Naive thymus-derived CD8-positive, alpha-beta T cell (primary cell): ENCODE measurements at places on chromosomes 2 and 18. TPM values are rescaled to one million over a fixed set of nuclear protein-coding genes. Genes with fewer than 3 reads are reported as not detected.

RUFY4 gene
- polyA plus RNA-seq = not detected

DNA sequence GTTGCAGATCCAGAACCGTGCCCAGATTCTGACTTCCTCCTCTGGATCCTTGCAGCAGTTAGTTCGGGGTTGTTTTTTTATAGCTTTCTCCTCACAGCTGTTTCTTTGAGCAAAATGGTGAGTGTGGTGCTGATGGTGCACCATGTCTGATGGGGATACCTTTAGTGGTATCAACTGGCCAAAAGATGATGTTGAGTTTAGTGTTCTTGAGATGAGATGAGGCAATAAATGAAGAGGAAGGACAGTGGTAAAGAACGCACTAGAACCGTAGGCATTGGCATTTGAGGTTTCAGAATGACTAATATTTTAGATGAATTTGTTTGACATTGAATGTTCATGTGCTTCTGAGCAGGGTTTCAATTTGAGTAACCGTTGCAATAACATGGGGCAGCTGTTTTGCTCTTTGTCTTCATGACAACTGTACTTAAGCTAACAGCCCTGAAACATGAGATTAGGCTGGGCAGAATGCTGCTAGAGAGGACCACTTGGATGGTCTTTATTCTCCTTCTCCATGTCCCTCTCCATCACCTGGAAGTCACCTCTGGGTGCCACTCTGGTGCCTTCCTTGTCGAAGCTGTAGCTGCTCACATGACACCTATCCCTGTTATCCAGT lies 3.9 kb downstream of the CTLA4 start:
- H3K36me3 ChIP-seq = peaks cover 4% of the 10 kb centered on the region
- no peaks in the 10 kb centered on the region for H3K27me3 ChIP-seq
- H3K27ac ChIP-seq = peak overlapping the region; percentile 76
- DNase-seq = no peak
- H3K4me3 ChIP-seq = peak overlapping the region; percentile 89

DNA sequence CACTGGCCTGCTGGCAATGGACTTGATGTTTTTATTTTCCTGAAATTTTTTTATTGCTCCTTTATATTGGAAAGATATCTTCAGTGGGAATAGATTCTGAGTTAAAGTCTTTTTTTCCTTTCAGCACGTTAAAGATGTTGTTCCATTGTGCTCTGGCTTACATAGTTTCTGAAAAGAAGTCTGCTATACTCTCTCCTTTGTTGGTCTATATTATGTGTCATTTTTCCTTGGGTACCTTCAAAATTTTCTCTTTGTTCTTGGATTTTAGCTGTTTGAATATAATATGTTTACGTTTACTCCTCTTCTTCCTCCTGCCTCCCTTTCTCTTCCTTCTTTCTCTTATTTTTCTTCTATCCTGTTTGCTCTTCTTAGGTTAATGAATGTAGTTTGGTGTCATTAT lies 105.5 kb downstream of the CAPN13 start:
- H3K4me3 ChIP-seq = no peak overlapping the region
- H3K27me3 ChIP-seq = no peaks in the 10 kb centered on the region
- H3K27ac ChIP-seq = no peak overlapping the region
- H3K4me1 ChIP-seq = peaks cover under 1% of the 10 kb centered on the region
- DNase-seq = no peak

- no peak overlapping the region for H3K4me3 ChIP-seq
- no peaks in the 10 kb centered on the region for H3K4me1 ChIP-seq
- H3K36me3 ChIP-seq = peaks cover 6% of the 10 kb centered on the region
- no peak for DNase-seq
- no peak overlapping the region for H3K27ac ChIP-seq
- H3K27me3 ChIP-seq = no peaks in the 10 kb centered on the region
Measured at GRCh38 chr2:186031229-186031628, 292.6 kb downstream of the FSIP2 start.

GRCh38 chr2:118913803-118914645 lies 28.0 kb upstream of the MARCO start:
- H3K4me3 ChIP-seq = no peak overlapping the region
- H3K27me3 ChIP-seq = no peaks in the 10 kb centered on the region
- DNase-seq = no peak
- no peaks in the 10 kb centered on the region for H3K36me3 ChIP-seq
- no peak overlapping the region for H3K27ac ChIP-seq
- no peaks in the 10 kb centered on the region for H3K4me1 ChIP-seq

ONECUT2 gene
- not detected for polyA plus RNA-seq

DNA sequence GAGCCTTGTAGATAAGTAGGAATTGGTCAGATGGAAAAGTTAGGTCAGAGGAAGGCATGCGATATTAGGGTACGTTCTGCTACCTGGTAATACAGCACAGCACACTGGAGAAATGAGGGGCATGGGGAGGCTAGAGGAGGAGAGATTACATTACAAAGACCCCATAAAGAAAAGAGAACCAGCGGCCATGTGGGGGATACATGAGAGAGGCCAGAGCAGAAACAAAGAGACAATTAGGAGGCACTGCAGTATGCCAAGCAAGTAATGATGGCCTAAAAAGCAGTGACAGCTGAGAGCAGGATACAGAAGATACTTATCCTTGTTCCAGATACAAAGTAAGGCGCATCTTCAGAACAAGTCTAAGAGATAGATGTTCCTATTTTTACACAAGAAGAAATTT lies 40.0 kb downstream of the TXNL1 start:
- H3K27ac ChIP-seq = no peak overlapping the region
- H3K36me3 ChIP-seq = peaks cover 6% of the 10 kb centered on the region
- no peaks in the 10 kb centered on the region for H3K4me1 ChIP-seq
- H3K4me3 ChIP-seq = no peak overlapping the region

DNAJC10 gene
- 56.5 TPM for polyA plus RNA-seq

DNA sequence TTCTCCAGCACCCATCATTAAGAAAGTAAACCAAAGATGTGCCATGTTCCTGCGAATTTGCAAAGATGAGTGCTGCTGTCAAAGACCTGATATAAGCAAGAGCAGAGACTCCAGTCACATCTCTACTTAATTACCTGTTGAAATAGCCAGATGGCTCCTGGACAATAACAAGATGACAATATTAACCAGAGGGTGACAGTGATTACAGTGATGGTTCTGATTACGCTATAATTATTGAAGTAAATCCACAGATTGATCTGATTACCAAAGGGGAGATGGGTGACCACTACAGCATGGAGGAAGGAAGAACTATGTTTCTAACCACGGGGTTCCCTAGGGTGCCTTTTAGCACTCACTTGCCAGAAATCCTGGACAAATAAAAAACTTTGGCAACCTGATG lies 36.5 kb upstream of the AFF3 start:
- no peak for DNase-seq
- H3K4me3 ChIP-seq = no peak overlapping the region
- no peak overlapping the region for H3K27ac ChIP-seq
- peaks cover 4% of the 10 kb centered on the region for H3K27me3 ChIP-seq
- H3K4me1 ChIP-seq = no peaks in the 10 kb centered on the region

GRCh38 chr18:9387891-9388290 lies 53.3 kb downstream of the TWSG1 start:
- H3K4me3 ChIP-seq = no peak overlapping the region
- H3K27me3 ChIP-seq = no peaks in the 10 kb centered on the region
- DNase-seq = no peak
- H3K36me3 ChIP-seq = peaks cover 31% of the 10 kb centered on the region

CNTNAP5 gene
- not detected for polyA plus RNA-seq

DNA sequence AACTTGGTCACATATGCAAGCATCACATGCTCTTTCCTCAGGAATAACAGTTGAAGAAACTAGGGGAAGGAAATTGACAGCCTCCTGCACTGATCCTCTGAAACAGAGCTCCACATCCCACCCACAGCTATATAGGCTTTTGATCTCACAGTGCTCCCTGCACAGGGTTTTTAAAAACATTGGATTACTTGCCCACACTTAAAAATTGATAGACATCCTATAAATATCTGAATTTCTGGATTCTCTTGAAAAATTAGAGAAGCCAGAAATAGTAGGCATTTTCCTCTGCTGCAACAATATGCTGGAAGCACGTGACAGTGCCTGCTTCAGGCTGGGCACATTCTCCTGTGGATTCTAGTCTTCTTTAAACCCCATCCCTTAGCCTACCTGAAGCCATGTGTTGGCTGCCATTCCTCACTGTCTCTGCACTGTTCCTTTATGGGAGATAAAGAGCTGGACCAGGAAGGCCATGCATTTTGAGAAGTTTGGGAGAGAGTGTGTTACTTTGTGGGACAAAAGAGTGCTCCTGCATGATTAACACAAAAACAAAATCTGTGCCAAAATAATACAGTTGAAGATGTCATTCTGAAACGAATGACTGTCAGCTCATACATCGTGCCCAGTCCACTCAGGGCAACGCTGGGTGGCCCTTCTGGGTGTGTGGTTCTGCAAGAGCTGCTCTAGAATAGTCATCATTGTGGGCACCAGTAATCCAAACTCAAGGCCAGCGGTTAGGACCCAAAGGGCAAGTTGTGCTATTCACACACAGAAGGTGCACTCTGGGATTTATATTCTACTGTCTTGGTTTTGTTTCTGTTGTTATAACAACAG lies 59.8 kb downstream of the GYPC start:
- H3K4me1 ChIP-seq = peaks cover 13% of the 10 kb centered on the region
- DNase-seq = no peak
- no peak overlapping the region for H3K4me3 ChIP-seq
- no peaks in the 10 kb centered on the region for H3K27me3 ChIP-seq

- H3K27ac ChIP-seq = peak overlapping the region; percentile 98
- no peak for DNase-seq
- H3K4me1 ChIP-seq = peaks cover 6% of the 10 kb centered on the region
- H3K36me3 ChIP-seq = no peaks in the 10 kb centered on the region
Measured at GRCh38 chr2:135986507-135986906, 1.1 kb upstream of the DARS1 start.

DNA sequence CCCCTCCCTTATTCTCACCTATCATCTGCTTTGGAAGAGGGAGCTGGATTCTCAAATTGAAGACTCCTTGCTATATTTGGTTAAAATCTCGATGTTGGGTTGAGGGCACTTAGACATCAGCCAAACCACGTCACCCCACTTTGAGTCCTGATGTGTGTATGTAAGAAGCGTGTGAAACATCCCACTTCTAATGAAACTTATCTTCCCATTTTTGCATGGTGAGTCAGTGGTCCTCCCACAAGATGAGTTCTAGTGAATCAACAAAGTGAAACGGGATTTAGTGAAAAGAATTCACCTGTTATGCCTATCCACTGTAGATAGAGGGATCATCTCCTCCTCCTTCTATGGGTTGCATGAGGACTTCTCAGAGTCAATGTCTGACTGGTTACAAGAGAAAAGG lies 51.4 kb upstream of the SPRED2 start:
- no peaks in the 10 kb centered on the region for H3K4me1 ChIP-seq
- peaks cover 9% of the 10 kb centered on the region for H3K36me3 ChIP-seq
- no peak overlapping the region for H3K4me3 ChIP-seq
- H3K27ac ChIP-seq = no peak overlapping the region
